Thyroid gland (tissue), 4 donors: ENCODE measurements at places on chromosomes 2 and 18. TPM values are rescaled to one million over a fixed set of nuclear protein-coding genes. Genes with fewer than 3 reads are reported as not detected.

CNDP1 gene
- total RNA-seq = not detected

UGT1A6 gene
- total RNA-seq = 6.2 TPM

DYNAP gene
- not detected for total RNA-seq

NCK2 gene
- 46.0 TPM for total RNA-seq

SLC23A3 gene
- total RNA-seq = 3.5 TPM

AGXT gene
- total RNA-seq = not detected

TXNDC2 gene
- not detected for total RNA-seq
